Aorta (tissue), 5 donors: ENCODE measurements at places on chromosomes 1 and 21. TPM values are rescaled to one million over a fixed set of nuclear protein-coding genes. Genes with fewer than 3 reads are reported as not detected.

AGT gene
- polyA plus RNA-seq = 23.2 TPM

MARCKSL1 gene
- polyA plus RNA-seq = 10.1 TPM

SPRR2G gene
- not detected for polyA plus RNA-seq

C2CD4D gene
- not detected for polyA plus RNA-seq

ZNF648 gene
- not detected for polyA plus RNA-seq

MACF1 gene
- 38.9 TPM for polyA plus RNA-seq

BLACAT1 gene
- polyA plus RNA-seq = not detected

CNIH3 gene
- polyA plus RNA-seq = 3.3 TPM

FAM43B gene
- polyA plus RNA-seq = not detected

SPRR2E gene
- polyA plus RNA-seq = 0.77 TPM

PKLR gene
- 1.0 TPM for polyA plus RNA-seq

LEMD1 gene
- not detected for polyA plus RNA-seq

TSPAN2 gene
- 26.2 TPM for polyA plus RNA-seq

SPTA1 gene
- polyA plus RNA-seq = not detected

SASS6 gene
- 1.7 TPM for polyA plus RNA-seq

MTARC2 gene
- 31.4 TPM for polyA plus RNA-seq

CXADR gene
- not detected for polyA plus RNA-seq

PLA2G2D gene
- not detected for polyA plus RNA-seq

TRIM46 gene
- polyA plus RNA-seq = 0.50 TPM

MFAP2 gene
- polyA plus RNA-seq = 53.6 TPM

S100A8 gene
- 218 TPM for polyA plus RNA-seq

MDM4 gene
- 11.0 TPM for polyA plus RNA-seq

DMBX1 gene
- polyA plus RNA-seq = 0.38 TPM

F13B gene
- polyA plus RNA-seq = not detected

METTL25B gene
- 46.2 TPM for polyA plus RNA-seq

PTCH2 gene
- 6.7 TPM for polyA plus RNA-seq

ZSWIM5 gene
- polyA plus RNA-seq = 1.4 TPM

CELA3B gene
- polyA plus RNA-seq = 7.5 TPM
